ENCODE measurements at places on chromosomes 5 and 9.
A peak's percentile ranks its signal among the peaks of the same experiment; 100 is the strongest.

GRCh38 chr5:44046619-44047364, 342.4 kb downstream of the FGF10 start:
- DNase-seq, result no peak

DNA sequence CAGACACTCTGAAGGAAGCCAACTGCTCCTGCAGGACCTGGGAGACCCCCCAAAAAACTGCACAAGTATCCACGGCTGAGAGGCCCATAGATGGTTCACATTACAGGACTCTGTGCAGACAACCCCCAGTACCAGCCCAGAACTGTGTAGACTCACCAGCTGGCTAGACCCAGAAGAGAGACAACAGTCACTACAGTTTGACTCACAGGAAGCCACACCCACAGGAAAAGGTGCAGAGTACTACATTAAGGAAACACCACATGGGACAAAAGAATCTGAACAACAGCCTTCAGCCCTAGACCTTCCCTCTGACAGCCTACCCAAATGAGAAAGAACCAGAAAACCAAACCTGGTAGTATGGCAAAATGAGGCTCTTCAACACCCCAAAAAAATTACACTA, 281.2 kb upstream of the RGMB start:
- no peak for DNase-seq

GRCh38 chr9:86575137-86575536, 220.9 kb upstream of the TUT7 start:
- DNase-seq, result no peak

DNA sequence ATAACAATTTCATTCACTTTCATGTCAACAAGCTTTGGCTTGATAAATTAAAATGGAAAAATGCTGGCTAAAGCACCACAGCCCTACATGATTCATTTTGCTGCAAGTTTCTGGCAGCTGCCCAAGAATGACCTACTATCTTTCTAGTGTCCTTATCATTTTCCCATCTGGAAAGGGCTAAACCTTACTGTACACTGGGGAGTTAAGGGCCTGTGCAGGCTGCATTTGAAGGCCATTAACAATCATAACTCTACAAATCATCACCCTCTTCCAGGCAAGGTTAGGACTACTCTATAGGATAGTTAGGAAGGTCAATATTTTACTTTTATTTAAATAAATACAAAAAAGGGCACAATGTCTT, 579.7 kb upstream of the ZNF608 start:
- peak; percentile 81 for DNase-seq

DNA sequence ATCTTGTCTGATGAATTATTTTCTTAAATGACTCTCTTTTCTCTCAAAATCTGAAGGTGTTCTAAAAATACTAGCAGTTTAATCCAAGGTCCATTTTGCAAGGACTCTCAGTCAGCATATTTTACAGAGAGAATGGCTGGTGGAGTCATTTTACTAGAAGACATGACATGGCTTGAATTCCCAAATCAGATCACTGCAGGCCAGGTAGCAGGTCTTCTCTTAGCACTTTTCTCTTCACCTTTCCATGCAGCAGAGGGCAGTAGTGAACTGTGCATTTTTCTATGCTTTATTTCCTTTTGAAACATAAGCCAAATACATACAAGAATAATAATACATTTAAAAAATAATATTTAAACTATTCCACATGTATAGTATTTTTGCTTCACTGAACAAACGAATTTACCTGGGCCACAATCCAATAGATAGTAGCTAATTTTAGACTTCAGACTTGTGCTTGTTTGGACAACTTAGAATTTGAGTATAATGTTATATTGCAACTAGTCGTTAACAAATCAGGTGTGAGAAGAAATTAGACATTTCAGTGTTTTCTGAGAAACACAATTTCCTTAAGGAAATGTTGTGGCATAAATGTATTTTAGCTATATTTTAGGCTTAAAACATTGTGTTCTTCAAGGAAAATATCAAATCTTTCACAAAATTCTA, 289.4 kb upstream of the DAB2 start:
- DNase-seq, result peak; percentile 50

- DNase-seq, result no peak
Observed at GRCh38 chr5:177304392-177305119, 957 bp downstream of the PRELID1 start.

DNA sequence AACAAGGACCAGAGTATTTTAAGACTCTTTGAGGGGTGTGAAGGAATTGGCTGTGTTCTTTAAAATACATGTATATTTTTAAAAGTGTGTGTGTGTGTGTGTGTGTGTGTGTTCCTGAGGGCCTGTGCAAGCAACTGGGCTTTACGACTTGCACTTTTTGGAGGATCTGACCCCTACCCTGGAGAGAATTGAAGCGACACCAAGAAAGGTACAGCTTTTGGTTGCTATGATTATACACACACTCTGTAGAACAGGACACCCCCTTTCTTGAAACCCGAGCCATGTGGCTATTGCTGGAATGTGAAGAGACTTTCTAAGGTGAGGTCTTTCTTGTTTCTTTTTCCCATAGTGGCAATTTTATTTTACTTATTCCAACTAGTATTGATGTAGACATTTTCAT, 988 bp downstream of the SHISAL2B start:
- DNase-seq, result no peak

- no peak for DNase-seq
Observed at GRCh38 chr5:106258591-106259125, 1412.1 kb downstream of the EFNA5 start.

- DNase-seq, result no peak
Observed at GRCh38 chr9:82404196-82404870, 415.8 kb downstream of the SPATA31D1 start.

GRCh38 chr9:94085062-94085639, 887 bp downstream of the PTPDC1 start:
- DNase-seq, result no peak

DNA sequence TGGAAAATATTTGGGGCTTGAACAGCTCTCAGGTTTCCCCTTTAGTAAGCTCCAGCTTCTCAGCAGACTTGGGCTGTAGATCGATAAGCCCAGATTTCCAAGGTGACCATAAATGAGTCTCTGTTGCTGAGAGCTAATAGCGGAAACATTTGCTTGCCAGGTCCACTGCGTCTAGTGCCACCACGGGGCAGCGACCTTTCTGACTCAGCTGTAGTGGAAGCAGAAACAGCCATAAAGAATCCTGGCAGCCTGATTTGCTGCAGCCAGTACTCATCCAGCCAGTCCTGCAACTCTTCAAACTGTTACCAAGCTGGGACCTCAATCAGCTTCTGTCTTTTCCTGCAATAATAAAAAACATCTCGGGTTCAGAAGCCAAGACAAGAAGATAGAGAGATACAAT, 241.7 kb downstream of the DOCK8 start:
- no peak for DNase-seq

- DNase-seq, result no peak
Observed at GRCh38 chr5:89534331-89534730, 651.3 kb upstream of the MEF2C start.

GRCh38 chr9:79140751-79141150, 431.0 kb upstream of the TLE4 start:
- no peak for DNase-seq

DNA sequence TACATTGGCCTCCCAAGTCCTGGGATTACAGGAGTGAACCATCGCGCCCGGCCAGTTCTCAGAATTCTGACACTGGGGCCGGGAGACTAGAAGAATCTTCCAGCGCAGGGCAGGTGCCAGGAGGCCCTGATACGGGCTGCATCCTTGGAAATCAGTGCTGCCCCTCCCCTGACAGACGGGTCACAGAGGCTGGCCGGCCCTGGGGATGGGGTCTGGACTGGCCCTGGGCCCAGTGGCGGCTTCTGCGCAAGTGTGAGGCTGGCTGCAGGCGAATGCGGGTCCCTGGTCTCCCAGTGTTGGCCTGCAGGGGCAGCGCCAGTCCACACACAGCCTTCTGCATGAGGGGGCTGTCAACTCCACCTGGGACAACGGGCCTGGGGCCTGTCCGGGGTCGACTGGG, 831 bp upstream of the TBC1D9B start:
- no peak for DNase-seq

- DNase-seq, result no peak
Observed at GRCh38 chr9:116975126-116975525, 288.0 kb downstream of the TRIM32 start.
